ENCODE measurements at places on chromosomes 4 and X.

- peak; percentile 7 for DNase-seq
Observed at GRCh38 chrX:40853816-40854123, 118.4 kb upstream of the MED14 start.

DNA sequence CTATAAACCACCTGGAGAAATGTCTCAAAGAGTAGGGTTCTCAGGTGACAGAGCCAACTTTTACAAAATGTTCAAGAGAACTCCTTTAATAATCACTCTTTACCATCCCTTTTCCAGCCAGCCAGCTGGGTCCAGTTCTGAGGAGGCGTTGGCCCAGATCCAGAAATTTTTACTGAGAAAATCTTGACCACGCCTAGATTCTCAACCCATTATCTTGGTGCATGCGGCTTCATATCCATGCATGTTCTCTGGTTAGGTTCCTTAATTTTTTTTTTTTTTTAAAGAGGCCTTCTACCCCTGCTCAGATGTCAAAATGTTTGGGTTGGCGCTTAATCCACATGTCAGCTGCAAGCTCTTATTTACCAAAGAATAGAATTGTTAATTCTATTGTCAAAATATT lies 12.0 kb upstream of the MAP7D2 start:
- DNase-seq = no peak

DNA sequence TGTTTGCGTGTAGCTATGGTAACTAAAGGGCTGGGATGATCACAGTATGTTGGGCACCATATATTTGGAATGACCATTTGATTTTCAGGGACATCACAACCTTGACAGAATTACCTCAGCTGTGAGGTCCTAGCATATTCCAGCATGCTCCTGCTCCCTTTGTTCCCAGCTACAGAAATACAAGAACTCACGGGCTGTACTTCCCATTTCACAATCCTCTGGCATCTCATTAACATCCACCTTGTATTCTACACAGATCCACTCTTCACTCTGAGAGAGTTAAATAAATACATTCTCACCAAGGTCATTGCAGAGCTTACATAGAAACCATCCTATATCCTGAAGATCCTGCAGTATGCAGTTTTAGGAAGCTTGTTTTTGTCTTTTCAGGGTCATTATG lies 169.7 kb downstream of the FRMPD4 start:
- DNase-seq = no peak

- no peak for DNase-seq
Observed at GRCh38 chr4:96164814-96165351, 325.0 kb downstream of the PDHA2 start.

DNA sequence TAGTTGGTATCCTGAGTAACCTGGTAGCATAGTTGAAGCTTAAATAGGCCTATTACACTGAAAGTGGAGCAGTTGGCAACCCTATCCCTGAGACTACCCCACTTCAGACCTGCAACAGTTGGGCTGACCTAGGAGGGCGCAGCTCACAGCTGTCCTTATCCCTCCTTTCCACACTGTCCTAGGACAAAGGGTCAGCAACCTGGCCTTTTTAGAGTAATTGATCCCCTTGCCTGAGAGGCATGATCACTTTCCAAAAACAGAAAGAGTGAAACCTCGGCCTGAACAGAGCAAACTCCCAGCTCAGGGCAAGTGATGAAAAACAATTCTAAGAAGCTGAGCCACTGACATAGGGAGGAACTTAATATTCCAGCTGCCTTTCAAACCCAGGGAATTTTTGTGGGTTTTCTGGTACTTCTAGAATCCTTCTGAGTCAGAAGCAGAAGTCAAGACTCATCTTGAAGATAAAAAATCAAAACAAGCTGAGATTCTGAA lies 94.9 kb upstream of the MYOZ2 start:
- DNase-seq = no peak

Data from NB4 (cell line).